ENCODE measurements at places on chromosomes 5 and 9.

DNA sequence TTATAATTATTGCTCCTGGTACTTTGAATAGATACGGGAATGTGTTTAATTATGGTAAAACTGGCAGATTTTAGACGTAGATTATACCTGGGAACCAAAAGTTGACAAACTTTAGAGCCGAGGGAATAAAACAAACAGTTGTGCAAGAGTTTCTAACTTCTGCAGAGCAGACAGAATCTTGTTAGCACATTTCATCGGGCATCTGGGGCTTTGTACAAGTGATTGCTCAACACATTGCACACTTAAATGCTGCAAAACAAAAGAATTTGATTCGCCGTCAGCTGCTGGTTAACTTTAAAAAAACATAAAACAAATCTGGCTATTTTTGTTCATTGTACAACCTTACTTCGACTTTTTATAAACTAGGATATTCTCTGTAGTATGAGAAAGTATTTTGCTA is 398.1 kb downstream of the MAN2A1 start:
- DNase-seq = no peak

DNA sequence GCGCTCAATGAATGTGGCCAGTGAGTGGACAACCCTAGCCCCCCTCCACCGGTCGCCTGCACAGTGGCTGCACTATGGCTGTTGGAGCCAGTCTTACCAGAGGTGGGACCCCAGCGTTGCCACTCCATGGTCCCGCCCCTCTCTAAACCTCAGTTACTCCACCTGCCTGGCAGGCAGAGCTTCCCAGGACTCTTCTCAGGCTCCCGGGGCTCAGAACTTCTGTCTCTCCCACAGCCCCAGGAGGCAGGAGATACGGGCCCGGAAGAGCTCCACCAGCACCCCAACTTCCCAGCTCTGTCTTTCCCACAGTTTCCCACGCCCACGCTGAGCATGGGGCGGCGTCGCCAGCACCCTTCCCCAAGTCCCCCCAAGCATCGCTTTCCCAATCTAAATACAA is 975 bp downstream of the RASGEF1C start:
- no peak for DNase-seq

GRCh38 chr5:80713631-80714030 is 58.8 kb upstream of the DHFR start:
- no peak for DNase-seq

- DNase-seq = no peak
Measured at GRCh38 chr5:95803271-95804148, 19.0 kb downstream of the GLRX start.

- no peak for DNase-seq
Measured at GRCh38 chr9:107269681-107270080, 13.4 kb upstream of the RAD23B start.

DNA sequence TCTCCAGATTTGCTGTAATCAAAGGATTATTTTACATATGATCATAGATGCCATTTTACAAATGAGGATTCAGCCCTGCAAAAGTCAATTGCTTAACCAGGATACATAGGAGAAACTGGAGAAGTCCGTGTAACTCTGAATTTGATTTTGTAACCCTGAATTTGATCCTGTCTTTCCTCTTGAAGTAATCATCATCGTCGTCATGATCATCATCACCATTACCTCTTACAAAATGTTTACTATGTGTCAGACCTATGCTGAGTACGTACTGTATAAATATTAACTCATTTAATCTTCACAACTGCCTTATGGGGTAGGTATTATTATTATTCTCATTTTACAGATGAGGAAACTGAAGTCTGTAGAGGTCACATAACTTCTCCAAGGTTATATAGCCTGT is 271.5 kb downstream of the DOCK8 start:
- no peak for DNase-seq

DNA sequence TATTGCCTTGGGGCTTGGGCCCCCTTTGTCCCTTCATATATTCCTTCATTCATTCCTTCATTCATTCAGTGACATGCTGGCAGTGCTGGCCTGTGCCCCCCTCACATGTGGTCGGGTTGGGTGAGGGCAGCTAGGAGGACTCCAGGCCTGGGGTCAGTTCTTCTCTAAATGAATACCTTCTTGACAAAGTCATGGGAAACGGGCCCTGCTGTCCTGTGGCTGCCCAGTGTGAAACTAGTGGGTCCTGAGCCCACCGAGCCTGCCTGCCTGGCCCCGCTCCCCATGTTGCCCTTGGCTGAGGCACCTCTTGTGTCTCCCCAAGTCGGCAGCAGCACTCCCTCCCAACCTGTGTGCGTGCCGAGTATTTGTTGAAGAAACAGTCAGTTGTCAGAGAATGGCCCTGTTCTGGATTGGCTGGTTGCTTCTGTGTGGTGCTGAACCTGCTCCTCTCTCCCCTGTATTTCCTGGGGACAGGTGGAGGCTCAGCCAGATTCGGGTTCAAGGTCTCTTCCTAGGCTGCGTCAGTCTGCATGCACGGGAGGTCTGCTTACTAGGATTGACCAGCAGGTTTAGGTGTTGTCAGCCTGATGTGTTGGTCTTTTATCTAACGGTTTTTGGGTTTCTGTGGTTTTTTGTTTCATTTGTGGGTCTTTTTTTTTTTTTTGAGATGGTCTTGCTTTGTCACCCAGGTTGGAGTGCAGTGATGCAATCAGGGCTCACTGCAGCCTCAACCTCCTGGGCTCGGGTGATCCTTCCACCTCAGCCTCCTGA is 3.0 kb upstream of the CEL start:
- no peak for DNase-seq

DNA sequence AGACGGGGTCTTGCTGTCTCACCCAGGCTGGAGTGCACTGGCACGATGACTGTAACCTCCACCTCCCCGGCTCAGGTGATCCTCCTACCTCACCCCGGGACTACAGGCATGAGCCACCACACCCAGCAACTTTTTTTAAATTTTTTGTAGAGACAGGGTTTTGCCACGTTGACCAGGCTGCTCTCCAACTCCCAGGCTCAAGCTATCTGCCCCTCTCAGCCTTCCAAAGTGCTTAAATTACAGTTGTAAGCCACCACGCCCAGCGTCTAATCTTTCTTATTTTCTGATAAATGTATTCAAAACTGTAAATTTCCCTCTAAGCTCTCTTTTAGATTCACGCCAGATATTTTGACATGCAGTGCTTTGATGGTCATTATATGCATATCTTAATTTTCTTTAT is 10.3 kb downstream of the FRRS1L start:
- no peak for DNase-seq

GRCh38 chr5:123182072-123182471 is 93.0 kb downstream of the PRDM6 start:
- DNase-seq = no peak

- DNase-seq = peak; percentile 14
Measured at GRCh38 chr9:14693251-14693861, at the start of gene ZDHHC21. Gene ZDHHC21, minus strand, starts transcription at chr9:14693432. Its CDS starts 19,092 bp downstream, at chr9:14674340.

GRCh38 chr9:126113756-126114408 is 212.7 kb upstream of the MVB12B start:
- no peak for DNase-seq

DNA sequence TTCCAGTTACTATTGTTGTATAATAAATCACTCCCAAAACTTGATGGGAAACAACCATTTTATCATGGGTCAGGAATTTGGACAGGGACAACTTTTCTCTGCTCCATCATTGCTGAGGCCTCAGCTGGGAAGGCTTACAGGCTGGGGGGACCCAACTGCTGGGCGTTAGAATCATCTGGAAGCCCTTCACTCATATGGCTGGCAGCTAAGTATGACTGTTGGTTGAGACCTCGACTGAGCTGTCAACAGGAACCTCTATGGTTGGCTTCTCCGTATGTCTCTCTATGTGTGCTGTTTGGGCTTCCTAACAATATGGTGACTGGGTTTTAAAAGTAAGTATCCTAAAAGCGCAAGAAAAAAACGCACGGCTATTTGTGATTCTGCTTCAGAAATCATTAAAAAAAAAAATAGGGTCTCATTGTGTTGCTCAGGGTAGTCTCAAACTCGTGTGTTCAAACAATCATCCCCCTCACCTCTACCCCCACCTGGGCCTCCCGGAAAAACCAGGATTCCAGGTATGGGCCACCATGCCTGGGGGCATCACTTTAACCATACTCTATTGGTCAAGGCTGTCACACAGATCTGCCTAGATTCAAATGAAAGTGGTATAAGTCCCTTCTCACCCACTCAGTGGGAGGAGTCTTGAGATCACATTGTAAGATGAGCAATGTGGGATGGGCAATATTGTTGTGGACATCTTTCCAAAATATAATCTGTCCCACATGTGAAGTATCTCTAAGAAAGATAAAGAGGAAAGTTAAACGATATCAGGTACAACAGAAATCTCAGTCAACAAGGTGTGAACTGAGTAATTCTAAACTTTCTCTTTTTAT is 15.2 kb downstream of the FNBP1 start:
- DNase-seq = no peak

- DNase-seq = no peak
Measured at GRCh38 chr5:142325725-142326479, 1.1 kb upstream of the SPRY4 start.

- DNase-seq = no peak
Measured at GRCh38 chr5:115875447-115875846, 33.7 kb downstream of the AP3S1 start.

DNA sequence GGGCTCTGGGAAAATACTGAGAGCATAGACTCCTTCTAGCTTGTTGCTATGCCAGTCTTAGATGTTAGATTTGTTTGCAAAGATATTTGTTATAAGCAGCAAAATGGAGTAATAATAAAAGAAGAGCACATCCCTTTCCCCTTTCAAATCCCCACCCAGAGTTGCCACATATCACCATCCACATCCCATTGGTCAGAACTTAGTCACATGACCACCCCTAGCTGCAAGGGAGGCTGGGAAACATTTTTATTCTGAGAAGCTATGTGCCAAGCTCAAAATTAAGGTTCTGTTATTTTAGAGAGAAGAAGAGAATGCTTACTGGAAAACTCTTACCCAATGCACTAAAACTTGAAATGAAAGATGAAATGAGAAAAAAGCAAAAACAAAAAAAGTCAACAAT is 193.9 kb upstream of the MVB12B start:
- DNase-seq = no peak

DNA sequence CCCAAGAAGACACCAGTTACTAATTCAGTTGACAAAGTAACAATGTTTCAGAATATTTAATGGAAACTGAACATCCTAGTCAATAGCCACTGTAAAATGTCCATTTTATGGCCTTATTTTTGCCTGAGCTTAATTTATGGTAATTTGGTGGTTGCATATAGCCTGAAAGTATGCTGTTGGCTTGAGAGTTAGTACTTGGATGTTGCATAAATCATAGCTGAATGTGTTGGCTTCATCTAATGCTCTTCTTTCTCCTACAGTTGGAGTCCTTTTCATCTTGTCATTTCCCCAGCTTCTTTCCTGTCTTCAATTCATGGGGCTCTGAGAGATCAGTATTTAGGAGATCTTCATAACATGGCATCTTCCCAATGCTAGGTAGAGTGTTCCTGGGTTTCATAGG is 164.6 kb downstream of the MAT2B start:
- DNase-seq = no peak

DNA sequence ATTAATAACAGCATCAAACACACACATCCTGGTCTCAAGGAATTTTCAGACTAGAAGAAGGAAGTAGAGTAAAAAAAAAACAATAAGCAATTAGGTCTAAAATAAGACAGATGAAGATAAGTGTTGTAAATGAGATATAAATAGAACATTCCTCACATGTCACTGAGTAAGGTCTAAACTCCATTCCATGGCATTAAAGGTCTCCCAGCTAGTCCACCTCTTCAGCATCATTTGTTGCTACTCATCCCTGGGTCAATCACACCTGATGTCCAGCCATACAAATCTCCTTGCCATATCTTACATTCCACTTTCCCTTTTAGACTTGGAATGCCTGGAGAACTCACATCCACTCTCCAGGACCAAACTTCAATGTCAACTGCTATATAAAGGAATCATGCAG is 214.1 kb upstream of the KLF4 start:
- DNase-seq = no peak

DNA sequence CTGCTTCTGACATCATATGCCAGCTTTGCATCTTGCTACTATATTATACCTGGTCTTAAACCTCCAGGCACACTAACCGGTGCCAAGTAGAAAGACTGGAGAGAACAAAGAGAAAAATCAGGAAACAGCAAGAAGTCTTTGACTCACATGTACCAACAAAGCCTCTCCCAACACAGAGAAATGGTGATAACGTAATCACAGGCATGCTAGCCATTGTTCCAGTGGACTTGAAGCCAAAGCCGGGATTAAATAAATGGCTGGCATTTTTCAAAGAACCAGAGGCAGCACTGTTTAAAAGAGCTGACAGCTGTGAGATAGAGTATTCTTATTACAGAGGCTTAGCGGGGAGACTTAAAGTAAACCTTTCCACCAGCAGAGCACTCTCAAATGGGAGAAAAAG is 148.4 kb upstream of the NFIL3 start:
- no peak for DNase-seq

DNA sequence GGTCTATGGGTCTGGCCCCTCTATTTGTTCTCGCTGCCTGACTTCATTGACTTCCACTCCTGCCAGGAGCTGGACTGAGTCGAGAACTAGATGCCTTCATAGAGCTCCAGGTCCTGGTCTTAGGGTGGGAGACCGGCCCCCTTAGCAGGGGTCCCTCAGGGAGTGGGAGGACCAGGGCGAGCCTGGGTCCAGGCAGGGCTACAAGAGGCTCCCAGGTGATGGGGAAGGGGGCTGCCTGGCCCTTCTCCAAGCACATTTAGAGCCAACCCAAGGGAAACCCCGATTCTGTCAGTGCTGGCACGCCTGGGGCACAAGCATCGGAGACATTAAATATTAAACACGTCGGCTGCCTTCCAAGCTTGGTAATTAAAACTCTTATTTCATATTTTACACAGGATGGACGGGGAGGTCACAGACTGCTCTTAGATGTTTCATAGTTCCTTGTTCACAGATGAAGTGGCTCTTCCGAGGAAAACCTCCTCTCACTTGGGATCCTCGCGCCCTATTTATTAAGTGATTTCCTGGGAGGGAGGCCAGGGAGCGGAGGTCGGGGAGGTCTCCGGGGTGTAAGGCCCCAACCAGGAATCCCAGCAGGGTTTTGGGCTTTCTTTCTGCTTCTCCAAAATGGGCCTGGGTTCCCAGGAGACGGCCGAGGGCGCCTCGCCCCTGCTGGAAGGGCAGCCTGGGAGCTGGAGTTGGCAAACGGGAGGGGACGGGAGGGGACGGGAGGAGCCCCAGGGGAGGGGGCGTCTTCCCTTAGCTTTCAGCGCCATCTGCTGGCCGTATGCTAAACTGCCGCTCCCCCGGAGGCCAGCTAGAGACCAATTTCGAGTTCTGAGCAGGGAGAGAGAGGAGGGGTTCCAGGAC is 23.4 kb upstream of the ZBTB43 start:
- no peak for DNase-seq

DNA sequence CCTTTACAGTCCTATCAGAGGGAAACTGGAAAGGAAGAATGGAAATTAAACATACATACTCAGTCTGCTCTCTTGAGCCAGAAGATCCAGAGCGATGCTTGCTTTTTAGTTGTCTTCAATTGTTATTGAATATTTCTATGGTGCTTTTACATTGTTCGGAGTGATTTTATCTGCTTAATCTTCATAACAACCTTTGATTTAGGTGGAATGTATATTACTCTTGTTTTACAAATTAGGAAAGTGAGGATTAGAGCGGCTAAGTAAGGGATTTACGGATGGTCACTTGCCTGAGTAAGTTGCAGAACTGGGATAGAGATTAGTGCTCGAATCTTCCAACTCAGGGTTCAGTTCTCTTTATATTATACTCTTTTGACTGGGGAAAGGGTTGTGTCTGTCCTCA is 69.1 kb downstream of the PBX3 start:
- DNase-seq = no peak

- DNase-seq = no peak
Measured at GRCh38 chr5:135392256-135392655, 6.8 kb downstream of the MACROH2A1 start.
